ENCODE measurements at places on chromosomes 5 and 9. TPM values are rescaled to one million over a fixed set of nuclear protein-coding genes. Genes with fewer than 3 reads are reported as not detected.

GRCh38 chr5:171540865-171541264 lies 121.4 kb downstream of the FGF18 start:
- no peak for DNase-seq

DNA sequence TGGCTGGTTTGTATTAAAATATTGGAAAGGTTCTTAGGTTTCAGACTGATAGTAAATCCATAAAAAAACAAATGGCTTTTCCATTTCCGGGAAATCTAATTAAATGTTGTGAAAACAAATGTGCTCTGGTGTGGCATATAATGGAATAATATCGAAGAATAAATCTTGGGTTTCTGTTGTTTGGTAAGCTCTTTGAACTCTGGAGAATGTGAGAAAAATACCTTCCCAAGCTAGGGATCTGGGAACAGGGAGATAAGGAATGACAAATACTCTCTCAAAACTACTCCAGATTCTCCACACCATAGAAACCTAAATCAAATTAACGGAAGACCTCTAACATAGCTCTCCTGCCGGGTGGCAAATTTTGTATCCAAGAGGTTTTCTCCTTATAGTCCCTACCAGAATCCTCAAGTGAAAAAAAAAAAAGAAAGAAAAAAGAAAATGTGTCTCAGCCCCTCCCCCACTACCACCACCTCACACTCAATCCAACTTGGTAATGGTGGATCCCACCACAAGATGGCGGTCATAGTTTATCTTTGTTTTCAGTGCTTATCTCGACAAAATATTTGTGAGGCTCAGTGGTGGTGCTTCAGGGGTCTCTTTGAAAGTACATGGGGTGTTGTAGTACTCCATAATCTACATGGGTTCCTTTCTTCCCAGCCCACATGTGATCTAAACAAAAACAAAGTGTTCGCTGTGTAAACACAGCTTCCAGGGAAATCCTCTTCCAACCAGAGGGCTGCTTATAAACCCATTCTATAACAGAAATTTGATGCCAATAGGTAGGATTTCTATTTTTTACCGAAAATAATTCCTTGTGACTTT lies 54.5 kb upstream of the FST start:
- DNase-seq, result no peak

Gene LHX3
- total RNA-seq, result not detected

DNA sequence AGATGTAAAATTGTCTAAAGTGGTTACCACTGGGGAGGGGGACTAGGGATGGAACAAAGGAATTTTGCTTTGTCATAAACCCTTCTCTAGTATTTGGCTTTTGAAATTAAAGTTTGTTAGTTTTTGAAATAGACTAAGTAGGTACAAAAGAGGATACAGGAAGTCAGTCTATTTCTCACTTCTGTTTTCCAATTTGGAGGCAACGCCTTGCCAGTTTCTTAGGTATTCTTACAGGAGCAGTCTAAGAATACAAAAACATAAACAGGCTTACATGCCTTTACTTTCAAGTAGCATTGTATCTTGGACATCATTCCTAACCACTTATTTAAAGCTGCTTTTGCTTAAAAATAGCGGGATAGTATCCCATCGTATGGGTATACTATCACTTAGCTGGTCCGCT lies 34.4 kb downstream of the ALG2 start:
- DNase-seq, result no peak

Gene FAXDC2
- total RNA-seq, result 31.8 TPM

Gene TEK
- total RNA-seq, result 65.6 TPM

Gene LECT2
- not detected for total RNA-seq

GRCh38 chr9:97504381-97505216 lies 3.1 kb downstream of the TMOD1 start:
- no peak for DNase-seq

DNA sequence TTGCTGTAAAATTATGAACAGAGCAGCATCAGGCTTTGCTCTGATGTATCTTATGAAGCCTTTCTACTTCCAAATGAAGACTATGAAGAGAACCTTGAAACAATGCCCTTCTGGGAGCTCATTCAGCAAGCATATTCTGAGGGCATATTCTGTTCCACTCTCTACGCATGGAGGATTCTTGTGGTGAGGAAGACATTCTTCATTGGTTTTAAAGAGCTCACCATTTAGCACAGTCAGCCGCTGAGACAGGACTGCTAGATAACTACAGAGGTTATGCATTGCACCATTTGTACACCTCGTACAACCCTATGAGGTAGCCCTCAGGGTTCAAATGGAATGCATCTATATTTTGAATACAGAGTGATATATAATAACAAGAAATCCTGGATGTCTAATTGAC lies 61.0 kb downstream of the INVS start:
- no peak for DNase-seq

DNA sequence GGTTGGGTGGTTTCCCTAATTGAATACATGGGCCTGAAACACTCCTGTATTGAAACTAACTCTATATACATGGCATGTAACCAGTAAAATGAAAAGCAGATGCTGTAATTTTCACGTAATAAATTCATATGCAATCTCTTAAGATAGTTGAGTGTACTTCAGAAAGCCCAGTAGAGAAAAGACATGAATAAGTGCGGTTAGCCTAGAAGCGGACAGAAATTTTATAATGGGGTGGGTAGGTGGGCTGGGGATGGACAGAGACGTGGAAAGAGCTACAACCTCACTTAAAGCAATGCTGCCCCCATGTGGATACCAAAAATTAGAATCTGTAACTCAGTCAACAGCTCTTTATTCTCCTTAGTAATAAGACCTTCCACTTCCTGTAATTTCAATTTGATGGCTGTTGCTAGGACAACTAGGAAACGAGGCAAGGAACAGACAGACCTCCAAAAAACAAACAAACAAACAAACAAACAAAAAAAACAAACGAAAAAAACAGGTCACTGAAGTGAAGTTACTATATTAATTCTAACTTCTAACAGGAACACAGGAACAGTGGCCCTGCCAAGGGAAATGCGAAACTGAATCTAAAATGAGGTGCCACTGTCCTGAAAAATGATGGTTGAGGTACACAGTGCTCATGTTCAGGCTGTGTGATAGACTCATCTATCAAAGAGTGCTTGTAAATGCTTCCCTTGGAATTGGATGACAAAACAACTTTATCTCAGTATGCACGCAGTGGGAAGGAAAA lies 103.4 kb upstream of the GNA14 start:
- DNase-seq, result no peak

DNA sequence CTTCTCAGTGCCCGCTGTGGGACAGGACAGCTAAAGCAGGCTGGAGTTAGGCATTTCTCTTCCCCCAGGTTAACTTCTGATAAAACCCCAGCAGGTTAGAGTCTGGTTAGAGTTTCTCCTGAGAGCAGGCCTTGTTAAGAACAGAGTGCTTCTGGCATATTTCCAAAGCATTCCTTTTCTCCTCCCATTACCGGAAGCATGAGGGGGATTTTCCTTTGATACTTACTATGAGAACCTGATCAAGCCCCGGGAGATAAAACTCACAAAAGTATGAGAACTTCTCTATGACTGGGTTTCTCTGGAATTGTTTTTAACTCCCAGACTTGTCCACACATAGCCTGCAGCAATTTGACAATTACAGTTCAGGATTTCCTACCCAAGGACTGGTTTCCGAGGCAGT lies 77.4 kb upstream of the MAST4 start:
- no peak for DNase-seq

DNA sequence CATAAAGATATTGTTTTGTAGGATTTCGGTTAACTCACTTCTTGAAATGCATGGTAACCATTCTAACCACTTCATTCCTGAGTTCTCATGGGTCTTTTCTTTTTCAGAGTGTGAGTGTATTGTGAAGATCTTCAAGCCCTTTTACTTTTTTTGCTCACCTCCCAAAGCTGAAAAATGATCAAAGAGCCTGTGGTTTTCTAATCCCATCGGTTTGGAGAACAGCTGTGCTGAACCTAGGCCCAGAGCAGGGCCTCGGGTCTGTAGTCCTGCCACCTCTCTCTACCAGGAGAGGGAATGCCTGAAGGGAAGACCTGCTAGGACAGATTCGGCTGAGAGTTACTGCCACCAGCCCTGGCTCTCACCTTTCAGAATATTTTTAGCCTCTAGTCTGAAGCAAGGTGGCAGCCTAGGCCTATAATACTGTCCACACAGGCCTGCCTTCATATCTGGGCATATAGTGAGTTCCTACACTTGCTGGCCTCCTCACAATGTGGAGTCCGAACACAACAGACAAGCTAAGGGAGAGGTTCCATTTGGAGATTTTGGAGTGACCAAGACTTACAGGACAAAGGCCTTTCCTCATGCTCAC lies 13.8 kb downstream of the RGMB start:
- no peak for DNase-seq

- no peak for DNase-seq
Measured at GRCh38 chr5:55668356-55668755, 43.8 kb downstream of the SLC38A9 start.

Gene PCSK1
- 0.46 TPM for total RNA-seq

DNA sequence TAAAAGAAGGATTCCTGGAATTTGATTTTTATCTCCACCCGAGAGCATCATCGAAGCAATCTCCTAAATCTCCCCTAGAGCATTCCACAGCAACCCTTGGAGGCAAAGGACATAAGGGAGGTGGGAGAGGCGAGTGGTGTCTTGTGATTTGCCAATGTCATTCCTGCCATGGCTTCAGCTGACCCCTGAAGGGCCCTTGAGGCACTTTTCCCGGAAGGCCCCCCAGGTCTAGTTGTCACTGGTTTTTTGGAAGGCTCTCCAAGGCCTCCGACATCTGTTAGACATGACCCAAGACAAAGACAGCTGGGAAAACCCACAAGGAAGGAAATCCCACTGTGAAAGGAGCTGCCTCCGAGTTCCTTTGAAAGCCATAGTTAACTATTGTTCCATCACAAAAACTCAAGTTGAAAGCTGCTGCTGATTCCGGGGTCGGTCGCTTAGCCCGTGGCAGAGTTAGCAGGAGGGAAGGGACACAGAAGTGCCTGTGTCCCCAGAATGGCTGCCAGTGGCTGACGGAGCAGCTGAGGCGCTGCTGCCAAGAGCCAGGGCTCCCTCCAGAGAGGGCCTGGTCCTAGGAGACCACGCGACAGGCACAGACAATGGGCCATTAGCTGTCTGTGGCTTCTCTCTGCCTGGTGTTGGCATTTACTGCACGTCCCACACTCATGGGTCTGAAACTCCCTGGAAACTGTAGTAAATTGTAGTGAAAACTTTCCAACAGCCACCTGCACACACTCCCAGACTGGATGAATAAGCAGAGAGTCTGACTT lies 24.4 kb upstream of the TRIO start:
- no peak for DNase-seq

- DNase-seq, result no peak
Measured at GRCh38 chr5:35899800-35900199, 38.6 kb downstream of the CAPSL start.

DNA sequence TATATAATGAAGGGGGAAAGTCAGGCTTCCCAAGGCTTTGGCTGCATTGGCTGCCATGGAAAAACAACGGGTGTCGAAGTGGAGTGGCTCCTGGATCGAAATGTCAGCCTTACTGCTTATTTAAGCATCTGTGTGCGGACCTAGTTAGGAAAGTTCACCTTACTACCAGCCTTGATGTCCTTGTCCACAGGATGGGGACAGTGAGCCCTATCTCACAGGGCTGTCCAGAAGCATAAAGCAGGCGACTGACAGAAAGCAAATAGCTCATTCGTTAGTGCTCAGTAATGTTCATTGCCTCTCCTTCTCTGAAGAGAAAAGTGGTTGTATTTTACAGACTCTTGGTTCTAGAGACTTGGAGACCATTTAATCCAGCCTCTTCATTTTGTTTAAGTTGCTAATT lies 81.5 kb upstream of the NIPAL4 start:
- DNase-seq, result no peak

- no peak for DNase-seq
Measured at GRCh38 chr9:133607976-133608375, 1.2 kb downstream of the FAM163B start.
